ENCODE measurements at places on chromosomes 7 and 10.

DNA sequence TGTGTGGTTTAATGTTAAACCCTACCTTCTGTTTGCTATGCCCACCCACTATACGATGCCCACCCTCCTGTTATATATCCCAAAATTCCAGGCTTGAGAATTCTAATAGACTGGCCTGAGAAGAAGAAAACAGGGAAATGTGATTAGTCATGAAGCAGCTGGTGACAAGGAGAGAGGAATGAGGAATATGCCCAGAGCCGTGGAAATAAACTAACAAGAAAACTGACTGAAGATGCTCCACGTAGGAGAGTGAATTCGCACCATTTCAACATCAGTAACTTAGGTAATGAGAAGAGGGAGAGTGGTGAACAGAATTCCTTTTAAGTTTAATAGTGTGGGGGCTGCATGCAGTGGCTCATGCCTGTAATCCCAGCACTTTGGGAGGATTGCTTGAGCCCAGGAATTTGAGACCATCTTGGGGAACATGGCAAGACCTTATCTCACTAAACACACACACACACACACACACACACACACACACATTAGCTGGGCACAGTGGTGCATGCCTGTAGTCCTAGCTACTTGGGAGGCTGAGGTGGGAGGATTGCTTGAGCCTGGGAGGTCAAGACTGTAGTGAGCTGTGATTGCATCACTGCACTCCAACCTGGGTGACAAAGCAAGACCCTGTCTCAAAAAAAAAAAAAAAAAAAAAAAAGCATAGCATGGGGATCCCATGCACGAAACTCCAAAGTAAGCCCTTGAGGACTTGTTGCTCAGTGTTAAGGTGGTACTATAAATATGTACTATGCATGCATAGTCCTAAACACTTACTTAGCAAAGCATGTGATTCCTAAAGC is 16.1 kb upstream of the SYPL1 start:
- no peak for DNase-seq

GRCh38 chr10:115996031-115996430 is 277.0 kb downstream of the GFRA1 start:
- no peak for DNase-seq

GRCh38 chr10:380313-380940 is 245.2 kb downstream of the ZMYND11 start:
- DNase-seq, result no peak

- DNase-seq, result no peak
Observed at GRCh38 chr7:43868681-43869005, 674 bp downstream of the MRPS24 start.

DNA sequence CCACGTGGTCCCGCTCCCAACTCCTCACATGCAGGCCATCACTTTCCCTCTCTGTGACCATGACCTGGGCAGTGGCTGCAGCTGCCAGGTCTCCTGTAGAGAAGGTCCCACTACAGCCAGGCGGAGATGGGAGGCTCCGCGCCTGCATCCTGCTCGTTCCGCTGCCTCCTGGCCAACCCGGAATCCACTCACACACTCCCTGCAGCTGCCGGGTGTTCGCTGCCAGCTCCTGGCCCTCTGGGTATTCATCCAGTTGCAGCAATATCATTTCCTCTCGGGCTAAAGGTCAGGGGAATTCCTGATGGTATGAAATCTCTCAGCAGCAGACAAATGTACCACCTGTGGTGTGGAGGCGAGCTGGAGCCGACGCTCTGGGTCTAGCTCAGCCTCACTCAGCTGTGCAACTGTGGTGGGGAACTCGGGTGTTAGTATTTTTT is 65.7 kb downstream of the TLL2 start:
- no peak for DNase-seq

DNA sequence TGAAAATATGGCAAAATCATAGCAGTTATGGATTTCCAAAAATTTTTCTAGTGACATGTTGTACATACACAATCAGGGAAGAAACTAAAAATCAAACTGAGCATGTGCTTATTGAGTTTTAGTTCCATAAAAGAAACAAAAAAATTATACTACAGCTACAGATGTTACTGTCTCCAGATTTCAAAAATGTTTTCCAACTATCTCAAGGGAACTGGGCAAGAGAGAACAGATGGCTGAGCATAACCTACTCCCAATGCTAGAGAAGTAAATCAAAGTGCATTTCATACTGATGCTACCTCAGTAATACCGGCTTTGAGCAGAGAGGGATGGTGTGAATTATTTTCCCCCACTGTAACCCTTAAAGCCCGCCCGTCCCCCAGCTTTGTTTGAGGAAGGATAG is 40.7 kb upstream of the KMT2C start:
- no peak for DNase-seq

DNA sequence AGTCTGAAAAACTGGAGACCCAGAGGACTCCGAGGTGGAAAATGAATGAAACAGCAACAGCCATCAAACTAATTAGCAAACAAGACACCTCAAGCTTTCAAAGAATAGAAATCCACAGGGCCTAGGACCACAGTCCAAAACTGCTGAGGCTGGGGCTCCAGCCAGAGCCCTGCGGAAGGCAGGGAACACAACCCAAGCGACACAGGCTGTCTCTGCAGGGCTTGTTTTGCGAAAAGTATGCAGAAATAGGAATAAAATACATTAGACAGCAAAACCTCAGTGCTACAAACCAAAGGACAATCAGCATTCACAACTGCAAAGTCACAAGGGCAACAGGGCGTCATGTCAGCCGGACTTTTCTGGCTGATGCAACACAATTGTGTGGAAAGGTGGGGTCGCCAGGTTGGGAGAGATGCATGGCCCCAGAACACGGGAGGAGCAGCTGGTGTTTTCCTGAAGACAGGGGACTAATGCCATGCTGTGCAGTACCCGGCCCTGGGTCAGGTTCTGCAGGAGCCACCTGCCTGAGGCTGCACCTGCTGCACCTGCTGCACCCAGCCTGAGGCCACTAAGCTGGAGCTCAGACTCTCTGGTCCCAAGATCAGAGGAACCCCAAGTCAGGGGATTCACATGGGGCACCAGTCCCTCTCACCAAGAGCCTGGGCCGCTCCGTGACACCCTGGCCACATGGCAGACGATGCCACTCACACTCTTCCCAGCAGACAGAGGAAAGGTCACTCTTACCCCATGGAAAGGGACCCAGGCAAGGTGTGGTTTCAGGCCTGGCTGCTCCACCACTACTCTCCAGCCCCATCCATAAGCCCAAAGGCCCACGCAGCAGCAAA is 74.2 kb downstream of the MAD1L1 start:
- no peak for DNase-seq

DNA sequence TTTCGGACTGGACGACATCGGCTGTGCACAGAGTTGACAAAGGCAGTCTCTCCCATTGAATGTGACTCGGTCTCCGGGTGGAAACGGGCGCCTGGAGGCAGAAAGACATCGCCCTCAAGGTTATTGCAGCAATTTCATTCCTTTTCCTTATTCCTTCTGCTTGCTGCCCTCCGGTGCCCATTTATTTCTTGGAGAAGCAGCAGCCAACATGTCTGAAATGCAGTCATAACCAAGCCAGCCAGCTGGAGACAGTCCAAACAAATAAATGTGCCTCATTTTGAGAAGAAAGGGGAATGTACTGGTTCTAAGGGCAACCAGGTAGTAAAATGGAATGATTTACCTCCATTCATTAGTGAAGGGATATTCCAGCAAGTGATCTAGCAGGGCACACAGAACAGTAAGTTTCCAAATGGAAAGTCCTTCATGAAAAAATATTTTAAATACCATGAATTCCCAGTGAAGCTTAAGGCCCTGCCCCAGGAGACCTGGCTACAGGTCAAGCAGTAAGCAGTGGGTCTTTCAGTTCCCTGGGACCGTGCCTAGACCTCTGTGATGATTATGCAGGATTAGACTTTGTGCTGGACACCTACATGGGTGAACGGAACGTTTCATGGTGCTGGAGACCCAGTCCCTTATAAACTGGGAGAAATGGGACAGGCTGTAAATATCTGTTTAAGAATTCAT is 86.6 kb downstream of the ABLIM1 start:
- DNase-seq, result no peak

DNA sequence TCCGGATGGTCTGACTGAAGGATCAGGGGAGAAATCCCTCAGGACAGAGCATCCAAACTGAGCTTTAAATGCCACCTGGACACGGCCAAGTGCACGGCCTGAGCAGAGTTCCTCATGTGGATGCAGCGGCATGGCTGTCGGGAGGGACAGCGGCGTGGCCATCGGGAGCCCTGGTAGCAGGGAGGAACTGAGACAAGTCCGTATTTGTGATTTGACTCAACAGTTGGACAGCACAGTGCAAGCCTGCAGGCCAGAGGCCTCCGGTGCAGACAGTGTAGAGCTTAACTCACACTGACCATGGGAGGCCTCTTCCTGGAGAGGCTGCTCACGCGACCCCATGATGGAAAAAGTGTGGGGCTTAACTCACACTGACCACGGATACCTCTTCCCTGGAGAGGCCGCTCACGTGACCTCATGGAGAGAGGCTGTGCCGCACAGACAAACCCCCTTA is 207.4 kb downstream of the DIP2C start:
- no peak for DNase-seq

DNA sequence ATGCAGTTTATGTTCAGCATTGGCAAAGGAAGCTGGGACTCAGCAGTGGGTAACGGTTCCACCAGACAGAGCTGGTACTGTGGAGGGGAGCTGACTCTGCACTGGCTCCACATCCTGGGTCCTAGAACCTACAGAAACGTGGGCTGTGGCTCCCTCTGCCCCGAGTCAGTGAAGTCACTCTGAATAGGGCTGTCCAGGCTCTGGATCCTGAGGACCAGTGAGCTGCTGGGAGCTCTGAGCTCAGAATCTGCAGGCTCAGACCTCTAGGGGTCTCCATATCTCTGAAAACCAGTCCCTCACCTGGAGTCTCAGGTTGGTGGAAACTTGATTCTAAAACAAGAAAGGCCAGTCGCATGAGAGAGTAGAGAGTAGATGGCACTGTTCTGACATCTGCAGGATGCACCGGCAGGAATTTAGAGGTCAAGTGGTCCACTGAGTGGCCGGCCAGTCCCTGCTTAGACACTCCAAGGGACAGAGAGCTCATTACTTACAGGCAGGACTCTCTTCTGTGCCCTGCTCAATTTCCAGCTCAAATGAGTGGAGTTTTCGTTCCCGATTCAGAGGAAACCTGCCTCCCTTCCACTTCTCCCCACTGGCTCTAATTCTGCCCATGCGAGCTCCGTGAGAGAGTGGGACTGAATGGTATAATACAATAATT is 18.6 kb downstream of the NPFFR1 start:
- no peak for DNase-seq

- DNase-seq, result no peak
Observed at GRCh38 chr10:52172581-52172980, 141.5 kb upstream of the DKK1 start.

DNA sequence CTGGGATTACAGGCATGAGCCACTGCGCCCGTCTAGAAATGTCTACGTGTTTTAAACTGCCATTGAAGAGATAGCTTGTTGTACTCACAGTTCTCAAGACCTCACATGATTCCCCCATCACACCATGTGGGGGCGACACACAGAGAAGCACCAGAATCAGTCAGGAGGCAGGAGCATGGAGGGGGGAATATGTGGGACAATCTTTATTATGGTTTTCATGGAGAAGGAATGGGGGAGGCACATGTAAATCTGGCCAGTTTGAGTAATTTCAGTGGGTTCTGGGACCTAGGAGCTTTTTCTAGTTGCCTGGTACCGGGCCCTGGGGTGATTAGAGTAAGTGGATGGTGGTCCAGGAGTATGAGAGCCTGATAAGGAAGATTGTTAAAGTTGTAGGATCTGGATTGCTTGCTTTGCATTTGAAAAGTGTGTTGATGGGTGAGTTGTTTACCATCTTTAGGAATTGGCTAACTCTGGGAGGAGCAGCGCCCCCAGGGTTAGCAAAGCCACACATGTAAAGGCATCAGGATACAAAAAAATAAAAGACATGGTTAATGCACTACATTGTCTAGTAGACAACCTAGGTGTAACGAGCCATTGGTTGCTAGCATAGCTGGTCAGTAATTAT is 85.4 kb upstream of the SLC13A1 start:
- no peak for DNase-seq

- DNase-seq, result no peak
Observed at GRCh38 chr10:71971769-71972555, 7.8 kb downstream of the CHST3 start.

- DNase-seq, result no peak
Observed at GRCh38 chr7:106143711-106144337, 31.7 kb upstream of the SYPL1 start.

GRCh38 chr10:79029478-79030390 is 39.0 kb upstream of the ZMIZ1 start:
- no peak for DNase-seq

DNA sequence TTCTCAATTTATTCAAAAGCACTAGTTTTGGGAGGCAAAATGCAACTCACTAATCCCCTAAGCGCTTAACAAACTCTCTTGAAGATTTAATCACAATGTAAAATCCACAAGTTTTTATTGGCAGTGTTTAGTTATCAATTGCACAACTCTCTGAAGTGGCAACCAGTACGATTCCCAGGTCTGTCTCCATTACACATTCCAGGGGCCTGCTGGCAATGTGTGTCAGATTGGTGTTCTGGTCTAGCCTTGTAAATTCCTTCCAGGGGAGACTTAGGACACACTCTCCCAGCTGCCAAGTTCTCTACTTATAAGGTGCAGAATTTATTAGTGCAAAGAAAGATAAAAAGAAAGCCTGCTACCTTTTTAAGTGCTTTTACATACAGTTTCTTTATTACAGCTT is 164.7 kb upstream of the HPS1 start:
- no peak for DNase-seq

DNA sequence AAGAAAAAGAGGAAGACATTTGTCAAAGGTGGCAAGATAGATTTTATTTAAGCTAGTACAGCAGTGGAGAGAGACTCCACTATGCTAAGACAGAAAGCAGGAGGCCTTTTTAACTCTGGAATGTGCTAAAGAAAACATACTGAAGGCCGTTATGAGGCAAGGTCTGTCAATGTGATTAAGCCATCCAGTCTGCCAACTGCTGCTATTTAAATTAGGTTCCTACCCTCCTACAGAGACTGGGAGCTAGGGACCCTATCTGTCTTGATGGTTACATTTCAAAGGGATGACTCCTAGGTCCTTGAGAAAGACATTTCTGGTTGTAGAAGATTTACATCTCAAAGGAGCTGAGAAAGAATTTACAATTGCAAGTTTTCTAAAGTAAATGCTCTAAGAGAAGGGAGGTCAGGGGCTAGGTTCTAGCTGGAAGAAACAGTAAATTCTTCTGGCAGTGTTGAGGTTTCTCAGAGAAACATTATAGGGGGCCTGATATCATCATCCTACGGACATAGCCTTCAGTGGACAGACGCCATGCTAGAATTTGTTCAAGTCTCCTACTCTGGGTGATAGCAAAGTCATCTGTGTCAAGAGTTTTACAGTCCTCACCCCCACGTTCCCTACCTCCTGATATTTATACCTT is 211.6 kb downstream of the PHF14 start:
- no peak for DNase-seq

GRCh38 chr10:47353351-47353750 is 5.2 kb downstream of the RBP3 start:
- no peak for DNase-seq

GRCh38 chr10:12055732-12056131 is 13.0 kb upstream of the DHTKD1 start:
- no peak for DNase-seq

- no peak for DNase-seq
Observed at GRCh38 chr7:131244259-131244852, 83.3 kb upstream of the MKLN1 start.
